Coronary artery (tissue), 2 donors: ENCODE measurements at places on chromosomes 16 and 17.

- no peak for DNase-seq
These were observed 90.0 kb downstream of the WSCD1 start for GRCh38 chr17:6160232-6160555.

- no peak for DNase-seq
These were observed 223.2 kb upstream of the GSE1 start for GRCh38 chr16:85389679-85390470.

DNA sequence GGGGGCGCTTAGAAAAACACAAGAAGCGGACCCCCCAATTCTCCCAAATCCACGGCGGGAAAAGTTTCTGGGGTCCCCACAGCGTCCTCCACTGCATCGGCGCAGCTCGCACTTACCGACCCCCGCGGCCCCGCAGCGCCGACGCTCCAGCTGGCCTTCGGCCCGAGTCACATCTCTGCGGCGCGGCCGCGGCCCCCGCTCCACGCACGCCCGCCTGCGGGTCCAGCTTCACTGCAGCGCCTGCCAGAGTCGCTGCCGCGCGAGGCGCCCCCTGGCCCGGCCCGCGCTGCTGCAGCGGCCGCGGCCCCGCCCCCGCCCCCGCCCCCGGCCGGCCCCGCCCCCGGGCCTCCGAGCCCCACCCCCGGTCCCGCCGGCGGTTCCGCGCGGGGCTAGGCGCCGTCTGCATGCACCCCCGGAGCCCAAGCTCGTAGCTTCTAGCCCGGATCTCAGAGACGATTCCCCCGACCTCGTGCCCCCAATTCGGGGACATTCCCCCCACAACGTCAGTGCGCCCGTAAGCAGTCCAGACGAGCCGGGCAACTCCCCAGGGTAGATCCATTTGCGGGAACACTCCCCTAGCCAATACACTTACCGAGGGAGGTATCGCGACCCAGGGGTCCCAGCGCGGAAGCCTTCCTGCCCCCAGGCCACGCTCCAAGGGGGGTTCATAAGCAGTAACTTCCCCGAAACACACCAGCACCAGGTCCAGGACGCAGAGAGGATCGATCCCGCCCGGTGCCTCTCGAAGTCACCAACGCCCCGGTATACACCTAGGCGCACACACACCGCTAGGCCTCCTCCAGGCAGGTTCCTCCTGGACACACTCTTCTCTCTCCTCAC lies at the start of gene GPRC5B:
Gene GPRC5B, minus strand, starts transcription at position 238 of the 840 bp plus-strand sequence. CDS start 12,003 bp downstream, outside the sequence.
- DNase-seq, result no peak

GRCh38 chr17:82177761-82178498 lies 34.7 kb downstream of the CCDC57 start:
- no peak for DNase-seq

GRCh38 chr17:72266112-72266775 lies 145.4 kb downstream of the SOX9 start:
- no peak for DNase-seq

GRCh38 chr17:74244128-74244527 lies 29.9 kb upstream of the DNAI2 start:
- DNase-seq, result no peak

DNA sequence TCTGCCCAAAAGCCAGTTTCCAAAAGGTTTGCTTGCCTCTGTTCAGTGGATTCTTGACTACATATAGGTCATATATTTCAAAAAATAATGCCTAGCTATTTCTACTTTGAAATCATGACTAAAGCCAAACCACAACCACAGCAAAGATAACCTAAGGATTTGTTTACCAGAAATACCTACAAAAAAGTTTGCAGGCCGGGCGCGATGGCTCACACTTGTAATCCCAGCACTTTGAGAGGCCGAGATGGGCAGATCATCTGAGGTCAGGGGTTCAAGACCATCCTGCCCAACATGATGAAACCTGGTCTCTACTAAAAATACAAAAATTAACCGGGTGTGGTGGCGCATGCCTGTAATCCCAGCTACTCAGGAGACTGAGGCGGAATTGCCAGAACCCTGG lies 15.2 kb downstream of the CARHSP1 start:
- DNase-seq, result no peak

DNA sequence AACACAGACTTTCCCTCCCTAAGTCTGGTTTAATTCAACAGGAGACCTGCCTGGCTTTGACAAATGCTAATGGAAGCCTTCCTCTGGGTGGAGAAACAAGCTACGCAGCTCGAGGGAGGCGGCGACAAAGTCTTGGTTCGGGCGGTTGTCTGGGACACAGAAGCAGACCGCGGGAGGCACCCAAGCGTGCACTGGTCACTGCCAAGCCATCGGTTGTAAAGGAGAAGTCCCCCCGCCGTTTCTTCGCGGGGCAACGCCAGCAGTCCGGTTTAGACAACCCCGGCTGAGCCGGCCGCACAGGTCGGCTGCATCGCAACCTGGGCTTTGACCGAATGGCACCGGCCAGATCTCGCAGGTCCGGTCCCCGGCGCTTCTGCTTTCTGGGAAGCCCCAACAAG lies 586 bp downstream of the GLYR1 start:
- peak; percentile 82 for DNase-seq

- no peak for DNase-seq
These were observed 9.6 kb downstream of the ZNF213 start for GRCh38 chr16:3144321-3144983.

GRCh38 chr16:29107299-29107698 lies 122.4 kb downstream of the LAT start:
- DNase-seq, result no peak

DNA sequence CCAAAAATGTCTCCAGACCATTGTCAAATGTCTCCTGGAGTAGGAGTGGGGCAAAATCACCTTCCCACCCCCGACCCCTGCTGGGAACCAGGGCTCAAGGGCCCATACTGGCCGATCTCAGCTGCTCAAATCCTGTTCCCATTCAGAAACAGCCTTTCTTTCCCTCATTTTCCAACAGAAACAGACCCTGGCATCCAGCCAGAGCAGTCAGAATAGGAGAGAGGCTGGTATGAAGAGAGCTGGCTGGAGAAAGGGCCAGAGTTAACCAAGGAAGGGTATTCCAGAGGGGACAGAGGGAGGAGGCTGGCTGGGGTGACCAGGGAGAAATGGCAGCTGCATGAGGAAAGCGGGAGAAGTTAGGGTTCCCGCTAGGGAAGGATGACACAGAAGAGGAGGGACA lies 199.1 kb downstream of the XYLT1 start:
- no peak for DNase-seq

DNA sequence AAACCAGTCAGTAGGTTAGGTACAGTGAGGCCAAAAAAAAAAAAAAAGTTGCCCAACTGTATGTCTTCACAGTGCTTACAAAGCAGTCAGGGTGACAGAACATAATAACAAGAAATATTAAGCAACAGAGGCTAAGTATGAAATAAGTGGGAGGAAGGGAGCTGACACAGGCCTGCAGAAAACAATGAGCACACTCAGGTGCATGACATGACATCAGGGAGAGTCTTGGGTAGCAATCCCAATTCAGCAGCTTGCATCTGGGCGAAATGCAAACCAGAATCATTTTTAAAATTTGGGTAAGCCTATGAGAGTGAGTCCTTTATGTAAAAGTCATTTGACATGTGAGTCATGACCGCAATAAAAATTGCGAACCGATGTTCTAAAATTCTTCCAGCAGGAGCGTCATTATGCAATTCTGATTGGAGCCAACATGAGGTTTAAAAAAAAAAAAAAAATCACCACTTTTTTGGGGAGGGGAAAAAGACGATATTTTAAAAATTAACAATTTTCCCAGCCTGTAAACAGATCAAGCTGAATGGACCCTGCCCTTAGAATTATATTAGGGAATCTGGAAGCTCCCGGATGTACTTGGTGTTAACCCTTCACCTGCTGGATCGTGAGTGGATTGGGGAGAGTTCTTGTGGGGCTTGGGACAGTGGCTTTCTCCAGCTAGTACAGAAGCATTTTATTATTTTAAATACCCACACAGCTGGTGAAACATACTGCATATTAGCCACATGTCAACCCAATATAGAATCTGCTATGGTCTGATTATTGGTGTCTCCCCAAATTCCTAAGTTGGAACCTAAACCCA lies 127.9 kb downstream of the NPIPB5 start:
- DNase-seq, result no peak

DNA sequence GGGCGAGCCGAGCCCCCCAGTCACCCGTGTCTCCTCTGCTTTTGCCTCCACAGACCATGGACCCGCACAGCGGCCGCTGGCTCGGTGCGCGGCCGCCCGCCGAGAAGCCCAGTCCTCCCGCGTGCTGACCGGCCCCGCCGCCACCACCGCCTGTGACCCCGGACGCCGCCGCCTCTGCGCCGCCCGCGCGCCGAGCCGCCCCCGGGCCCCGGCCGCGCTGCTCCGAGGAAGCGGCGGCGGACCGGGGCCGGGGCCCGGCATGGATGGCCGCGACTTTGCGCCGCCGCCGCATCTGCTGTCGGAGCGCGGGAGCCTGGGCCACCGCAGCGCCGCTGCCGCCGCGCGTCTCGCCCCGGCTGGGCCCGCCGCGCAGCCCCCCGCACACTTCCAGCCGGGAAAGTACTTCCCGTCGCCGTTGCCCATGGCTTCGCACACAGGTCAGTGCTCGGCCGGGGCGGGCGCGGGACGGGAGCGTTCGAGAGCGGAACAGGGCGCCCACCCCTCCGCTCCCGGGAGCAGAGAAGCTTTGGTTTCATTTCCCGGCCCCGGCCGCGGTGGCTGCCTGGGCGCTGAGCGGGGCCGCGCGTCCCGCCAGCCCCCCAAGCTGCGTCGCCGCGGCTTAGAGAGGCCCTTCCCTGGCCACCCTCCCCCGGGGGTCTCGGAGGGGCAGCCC lies 4.4 kb downstream of the BAHCC1 start:
- no peak for DNase-seq

DNA sequence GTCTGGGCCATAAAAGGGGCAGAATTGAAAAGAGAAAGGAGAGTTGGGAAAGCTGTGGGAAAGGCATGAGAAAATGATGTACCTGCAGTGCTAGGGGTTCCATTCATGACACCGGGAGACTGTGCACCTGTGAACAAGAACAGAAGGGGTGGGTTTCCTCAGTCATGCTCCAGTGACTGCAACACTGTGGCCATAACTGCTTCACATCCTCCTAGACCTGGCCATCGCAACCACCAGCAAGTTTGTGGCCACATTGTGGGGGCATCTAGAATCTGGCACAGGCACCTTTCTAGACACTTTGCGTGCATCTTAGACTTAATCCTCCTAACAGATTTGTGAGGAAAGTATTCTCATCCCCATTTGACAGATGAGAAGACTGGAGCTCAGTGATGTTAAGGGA lies 12.7 kb downstream of the GP2 start:
- DNase-seq, result no peak

- DNase-seq, result no peak
These were observed 105.2 kb downstream of the ABCA8 start for GRCh38 chr17:68849673-68850610.
